ENCODE measurements at places on chromosomes 2 and 18.
A peak's percentile ranks its signal among the peaks of the same experiment; 100 is the strongest.

- peak; percentile 48 for DNase-seq
Measured at GRCh38 chr2:88074854-88075292, 7.2 kb downstream of the SMYD1 start.

GRCh38 chr2:159963700-159964099 lies 98.7 kb downstream of the PLA2R1 start:
- DNase-seq, result no peak

DNA sequence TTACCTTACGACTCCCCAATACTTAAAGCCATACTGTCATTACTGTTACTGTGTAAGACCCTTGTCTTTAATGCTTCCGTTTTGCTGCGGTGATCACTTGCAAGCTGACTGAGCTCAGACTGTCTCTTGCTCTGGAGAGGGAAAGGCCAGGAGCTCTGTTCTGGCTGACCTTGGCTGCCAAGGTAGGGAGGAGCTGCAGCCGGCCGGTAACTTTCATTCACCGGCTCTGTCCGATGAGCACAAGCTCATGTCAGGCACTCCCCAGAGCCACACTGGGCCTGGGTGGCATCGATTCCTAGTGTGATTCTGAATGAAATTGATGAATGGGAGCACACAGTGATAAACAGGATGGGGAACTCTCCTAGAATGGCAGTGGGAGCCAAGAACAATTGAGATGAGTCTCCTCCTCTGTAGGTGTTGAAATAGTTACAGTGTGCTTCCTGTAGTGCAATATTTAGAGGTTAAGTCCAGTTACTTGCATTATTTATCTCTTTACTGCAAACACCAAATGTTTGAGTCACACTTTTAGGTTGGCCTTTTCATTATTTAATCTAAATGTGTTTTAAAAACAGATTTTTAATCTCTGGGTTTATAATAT lies 100.9 kb downstream of the ATP9B start:
- DNase-seq, result no peak

GRCh38 chr2:132824716-132825115 lies 154.7 kb upstream of the LYPD1 start:
- DNase-seq, result peak; percentile 69

DNA sequence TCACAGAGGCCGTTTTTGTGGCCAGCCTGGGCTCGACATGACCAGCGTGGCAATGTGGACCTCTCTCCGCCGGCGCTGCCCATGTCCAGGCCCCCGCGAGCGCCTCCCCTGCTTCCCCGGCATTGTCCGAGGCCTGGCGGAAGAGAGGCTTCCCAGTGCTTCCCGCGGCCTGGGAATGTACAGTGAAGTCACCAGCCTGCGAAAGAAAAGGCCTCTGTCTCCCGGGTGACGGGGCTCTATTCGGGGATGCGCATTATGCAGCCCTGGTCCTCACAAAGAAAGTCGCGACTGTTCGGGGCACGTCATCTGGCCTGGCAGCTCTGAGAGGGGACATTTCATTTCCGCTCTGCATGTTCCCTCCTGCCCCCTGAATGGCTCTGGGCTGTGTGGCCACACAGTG lies 109.2 kb upstream of the AGAP1 start:
- no peak for DNase-seq

DNA sequence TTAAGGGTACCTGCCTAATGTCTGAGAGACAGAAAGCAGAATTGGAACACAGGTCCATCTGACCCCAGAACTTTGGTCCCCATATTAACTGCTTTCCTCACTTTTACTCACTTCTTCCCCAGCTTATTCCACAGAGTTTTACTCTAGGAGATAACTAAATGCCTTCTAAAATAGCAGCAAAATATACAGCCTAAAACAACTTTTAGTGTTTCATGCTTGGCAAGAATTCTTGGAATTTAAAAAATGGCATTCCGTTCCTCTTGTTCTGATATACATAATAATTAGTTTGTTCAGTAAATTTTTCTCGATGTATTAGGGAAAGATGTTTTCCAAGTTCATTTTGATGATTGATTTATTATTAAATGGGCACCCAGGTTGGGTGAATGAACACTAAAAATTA lies 151.9 kb downstream of the FHOD3 start:
- no peak for DNase-seq

DNA sequence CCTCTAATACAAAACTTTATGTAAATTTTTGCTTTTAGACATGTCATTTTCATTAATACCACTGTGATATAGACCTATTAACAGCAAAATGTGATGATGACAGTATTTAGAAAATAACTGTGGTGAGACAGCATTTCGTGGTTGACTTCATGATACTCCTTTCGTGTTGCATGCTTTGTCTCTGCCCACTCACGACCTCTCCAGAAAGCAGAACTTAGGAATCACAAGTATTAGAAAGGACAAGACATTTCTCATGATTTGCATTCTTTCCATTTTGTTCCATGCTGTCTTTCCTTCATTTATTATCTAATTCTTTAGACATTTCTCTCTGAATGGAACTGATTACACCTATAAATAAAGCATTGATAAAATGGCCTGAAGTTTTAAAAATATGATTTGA lies 85.2 kb upstream of the POU3F3 start:
- no peak for DNase-seq

DNA sequence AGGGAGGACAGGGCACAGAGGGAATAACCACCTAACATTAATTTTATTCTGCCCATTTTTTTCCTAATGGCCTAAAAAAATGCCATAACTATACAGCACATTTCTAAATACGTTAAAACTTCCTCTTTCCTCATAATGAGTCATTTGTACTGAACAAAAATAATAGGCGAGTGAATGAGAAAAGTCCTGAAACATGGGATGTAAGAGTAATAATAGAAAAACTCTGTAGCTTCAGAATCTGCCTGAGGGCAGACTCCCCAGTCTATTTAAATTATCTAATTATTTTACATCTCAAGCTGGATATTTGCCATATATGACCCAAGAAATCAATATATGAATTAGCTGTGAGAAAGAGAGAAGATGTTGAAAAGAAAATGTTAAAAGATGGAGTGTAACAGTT lies 285.1 kb downstream of the TMX3 start:
- DNase-seq, result peak; percentile 83

DNA sequence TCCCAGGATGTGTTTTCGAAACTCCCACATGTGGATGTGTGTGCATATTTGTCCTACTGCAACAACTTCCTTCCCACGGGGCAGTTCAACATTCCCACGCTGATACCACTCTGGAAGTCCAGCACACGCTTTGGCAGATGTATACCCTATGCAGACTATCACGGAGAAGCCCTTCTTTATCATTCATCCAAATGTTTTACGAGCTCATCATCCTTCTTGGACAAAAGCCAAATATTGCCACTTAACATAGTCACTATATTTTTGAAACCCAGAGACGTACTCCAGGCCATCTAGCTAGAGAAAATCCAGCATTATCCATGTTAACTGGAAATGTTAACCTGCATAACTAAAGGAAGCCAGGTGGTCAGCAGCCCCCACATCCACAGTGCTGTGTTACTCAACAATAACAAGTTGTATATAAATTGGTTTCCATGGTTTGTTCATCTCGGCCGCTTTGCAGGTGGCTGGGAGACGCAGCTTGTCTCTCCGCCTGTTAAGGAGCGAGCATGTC lies 131.5 kb downstream of the ZNF532 start:
- DNase-seq, result peak; percentile 91

DNA sequence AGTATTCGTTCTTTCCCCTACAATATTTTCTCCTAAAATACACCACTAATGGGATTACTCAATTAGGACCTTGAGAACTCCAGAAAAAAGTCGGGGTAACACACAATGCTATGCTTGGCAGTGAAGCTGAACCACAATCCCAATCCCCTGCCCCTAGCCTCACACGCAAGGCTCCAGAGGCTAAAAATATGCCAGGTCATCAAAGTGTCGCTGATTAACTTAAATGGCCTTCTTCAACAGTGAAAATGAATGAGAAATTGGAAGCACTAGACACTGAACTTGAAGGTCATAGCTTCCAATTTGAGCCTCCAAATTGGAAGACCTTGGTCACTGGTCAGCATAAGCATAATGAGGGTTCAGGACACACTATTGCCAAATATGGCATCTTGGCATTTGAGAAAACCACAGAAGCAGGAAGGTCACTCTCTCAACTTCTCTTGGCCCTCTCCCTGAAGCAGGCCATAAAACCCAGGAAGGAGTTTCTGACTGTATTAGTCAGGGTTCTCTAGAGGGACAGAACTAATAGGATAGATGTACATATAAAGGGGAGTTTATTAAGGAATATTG lies 86.0 kb upstream of the SATB2 start:
- no peak for DNase-seq

DNA sequence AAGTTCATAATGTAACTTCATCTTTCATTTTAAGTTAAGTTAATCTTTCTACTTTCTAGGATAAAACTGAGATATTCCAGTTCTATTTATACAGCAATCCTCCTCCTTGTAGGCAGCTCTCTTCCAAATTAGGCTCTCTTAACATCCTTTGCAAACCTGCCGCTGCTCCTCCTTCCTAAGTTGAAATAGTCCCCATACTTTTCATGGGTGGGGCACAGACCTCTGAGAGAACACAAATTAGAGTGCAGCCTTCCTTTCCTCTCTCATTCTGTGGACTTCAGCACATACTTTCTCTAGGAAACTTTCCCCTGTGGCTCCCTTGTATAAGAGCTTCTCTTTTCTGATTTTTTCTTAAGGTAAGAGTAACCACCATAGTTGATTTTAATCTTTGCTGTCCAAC lies 28.3 kb downstream of the TWSG1 start:
- no peak for DNase-seq

GRCh38 chr18:37525262-37525585 lies 40.4 kb downstream of the CELF4 start:
- no peak for DNase-seq

DNA sequence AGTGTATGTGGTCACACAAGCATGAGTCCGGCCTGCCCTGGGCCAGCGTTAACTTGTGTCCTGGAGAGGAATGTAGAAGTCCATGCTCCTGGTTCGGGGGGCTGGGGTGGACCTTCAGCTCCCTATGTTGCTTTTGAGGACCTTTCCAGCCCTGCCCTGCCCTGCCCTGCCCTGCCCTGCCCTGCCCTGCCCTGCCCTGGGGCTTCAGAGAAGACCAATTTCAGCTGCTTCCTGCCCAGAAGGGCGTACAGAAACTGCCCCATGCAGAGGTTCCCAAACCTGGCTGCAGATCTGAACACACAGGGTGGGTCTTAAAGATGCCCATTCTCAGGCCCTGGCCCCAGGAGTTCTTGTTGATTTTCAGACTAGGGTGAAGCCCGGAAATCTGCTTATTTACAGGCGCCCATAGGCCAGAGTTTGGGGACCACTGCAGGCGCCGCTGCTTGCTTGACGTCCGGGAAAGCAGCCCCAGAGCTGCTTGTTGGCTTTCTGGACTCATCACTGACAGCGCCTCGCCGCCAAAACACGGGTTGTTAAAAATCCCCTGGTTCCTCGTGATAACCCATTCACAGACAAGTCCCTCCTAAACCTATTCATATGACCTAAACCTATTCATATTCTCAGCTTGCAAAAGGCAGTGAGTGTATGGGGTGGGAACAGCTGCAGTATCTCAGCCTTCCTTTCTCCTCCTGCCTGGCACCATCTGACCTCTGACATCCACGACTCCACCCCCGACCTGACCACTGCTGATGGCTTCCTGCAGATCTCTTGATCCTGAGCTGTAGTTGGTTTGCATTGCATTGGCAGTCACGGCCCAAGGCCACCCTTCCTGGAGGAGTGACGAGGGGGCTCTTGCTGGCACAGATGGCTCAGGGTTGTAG lies 198.3 kb downstream of the GLI2 start:
- DNase-seq, result peak; percentile 39

GRCh38 chr2:128573116-128573515 lies 254.4 kb upstream of the HS6ST1 start:
- DNase-seq, result no peak

DNA sequence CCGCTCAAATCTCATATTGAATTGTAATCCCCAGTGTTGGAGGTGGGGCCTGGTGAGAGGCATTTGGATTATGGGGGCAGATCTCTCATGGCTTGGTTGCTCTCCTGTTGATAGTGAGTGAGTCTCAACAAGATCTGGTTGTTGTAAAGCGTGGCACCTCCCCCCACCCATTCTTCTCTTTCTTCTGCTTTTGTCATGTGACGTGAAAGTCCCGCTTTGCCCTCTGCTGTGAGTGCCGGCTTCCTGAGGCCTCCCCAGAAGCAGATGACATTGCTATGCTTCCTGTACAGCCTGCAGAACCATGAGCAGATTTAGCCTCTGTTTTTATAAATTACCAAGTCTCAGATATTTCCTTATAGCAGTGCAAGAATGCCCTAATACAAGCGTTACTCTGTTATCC lies 673.8 kb downstream of the ADCYAP1 start:
- DNase-seq, result no peak

DNA sequence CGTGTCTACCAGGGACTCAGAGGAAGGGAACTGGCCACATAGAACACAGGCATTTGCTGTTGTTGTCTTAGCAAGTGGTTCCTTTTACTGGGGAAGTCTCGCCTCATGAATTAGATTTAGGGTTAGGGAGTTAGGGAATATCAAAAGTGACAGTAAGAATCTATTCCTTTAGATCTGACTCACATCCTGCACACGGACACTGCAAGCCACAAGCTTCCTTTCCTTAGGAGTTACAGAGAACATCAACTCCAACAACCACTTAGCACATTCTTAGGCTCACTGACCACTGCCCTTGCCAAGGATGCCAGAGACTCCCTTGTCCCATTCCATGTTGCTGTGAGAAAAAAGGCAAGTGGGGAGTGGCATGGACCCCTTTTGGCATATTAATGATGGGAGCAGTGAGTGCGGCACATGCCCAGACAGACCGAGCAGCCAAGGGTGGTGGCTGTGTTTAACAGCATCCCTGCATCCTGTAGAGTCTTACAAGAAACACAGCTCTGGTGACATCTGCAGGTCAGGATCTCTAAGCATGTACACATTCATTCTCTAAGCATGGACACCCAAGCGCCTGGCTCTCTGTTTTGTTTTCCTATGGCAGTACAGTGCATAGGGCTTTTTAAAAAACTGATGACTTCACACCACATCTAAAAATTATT lies 745.6 kb upstream of the RAB6C start:
- DNase-seq, result no peak

GRCh38 chr18:61980355-61980754 lies 87.5 kb upstream of the RNF152 start:
- DNase-seq, result no peak

DNA sequence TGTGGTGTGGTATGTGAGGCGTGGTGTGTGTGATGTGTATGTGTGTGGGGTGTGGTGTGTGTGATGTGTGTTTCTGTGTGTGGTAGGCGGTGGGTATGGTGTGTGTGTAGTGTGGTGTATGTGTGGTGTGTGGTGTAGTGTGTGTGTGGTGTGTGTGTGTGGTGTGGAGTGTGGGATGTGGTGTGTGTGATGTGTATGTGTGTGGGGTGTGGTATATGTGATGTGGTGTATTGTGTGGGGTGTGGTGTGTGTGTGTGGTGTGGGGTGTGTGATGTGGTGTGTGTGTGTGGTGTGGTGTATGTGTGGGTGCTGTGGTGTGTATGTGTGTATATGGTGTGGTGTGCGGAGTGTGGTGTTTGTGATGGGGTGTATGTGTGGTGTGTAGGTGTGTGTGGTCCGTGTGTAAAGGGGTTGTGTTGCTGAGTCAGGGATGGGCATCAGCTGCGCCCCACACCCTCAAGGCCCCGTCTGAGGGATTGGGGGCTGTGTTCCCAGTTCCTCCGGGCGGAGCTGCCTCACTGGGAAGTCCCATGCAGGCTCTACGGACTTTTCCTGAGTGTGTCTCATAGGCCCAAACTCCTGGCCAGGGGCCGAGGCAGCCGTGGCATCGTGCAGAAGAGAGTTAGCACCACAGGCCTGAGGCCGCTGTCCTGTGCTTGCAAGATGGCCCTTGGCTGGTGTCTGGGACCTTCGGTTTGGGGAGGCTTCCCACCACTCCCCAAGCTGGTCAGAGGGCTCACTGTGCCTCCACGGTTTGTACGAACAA lies 18.2 kb upstream of the ARL4C start:
- DNase-seq, result peak; percentile 23
